ENCODE measurements at places on chromosomes 4 and X.

DNA sequence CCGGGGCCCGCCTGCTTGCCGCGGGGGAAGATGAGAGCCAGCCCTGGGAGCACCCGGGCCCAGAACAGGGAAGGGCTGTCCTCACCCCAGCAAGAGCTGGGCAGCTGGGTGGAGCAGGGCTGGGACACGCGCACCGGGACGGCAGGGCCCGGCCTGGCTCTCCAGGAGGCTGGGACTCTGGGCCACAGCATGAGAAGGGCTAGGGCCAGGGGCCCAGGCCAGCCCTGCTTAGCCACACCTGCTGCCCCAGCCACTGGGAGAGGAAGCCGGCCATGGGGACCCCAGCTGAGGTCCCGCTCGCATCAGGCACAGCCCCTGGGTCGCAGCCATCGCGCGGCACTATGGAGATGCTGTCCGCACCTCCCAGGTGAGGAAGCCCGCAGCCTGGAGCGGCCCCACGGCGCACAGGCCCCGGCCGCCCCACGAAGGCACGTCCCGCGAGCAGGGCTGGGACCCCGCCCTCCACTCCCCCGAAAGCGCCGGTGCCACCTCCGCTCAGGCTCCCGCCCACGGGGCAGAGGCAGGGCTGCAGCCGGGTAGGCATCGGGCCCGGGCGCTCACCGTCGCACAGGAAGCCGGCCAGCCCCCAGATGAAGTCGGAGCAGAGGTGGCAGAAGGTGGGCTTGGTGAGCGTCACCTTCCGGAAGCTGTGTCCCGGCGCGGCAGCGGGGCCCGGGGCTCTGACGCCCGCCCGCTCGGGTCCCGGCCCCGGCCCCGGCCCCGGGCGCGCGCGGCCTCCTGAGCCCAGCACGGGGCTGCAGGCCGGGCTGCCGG lies 531 bp downstream of the DGKQ start:
- no peak for DNase-seq

- DNase-seq = no peak
Measured at GRCh38 chr4:145773581-145774234, 93.8 kb downstream of the C4orf51 start.

DNA sequence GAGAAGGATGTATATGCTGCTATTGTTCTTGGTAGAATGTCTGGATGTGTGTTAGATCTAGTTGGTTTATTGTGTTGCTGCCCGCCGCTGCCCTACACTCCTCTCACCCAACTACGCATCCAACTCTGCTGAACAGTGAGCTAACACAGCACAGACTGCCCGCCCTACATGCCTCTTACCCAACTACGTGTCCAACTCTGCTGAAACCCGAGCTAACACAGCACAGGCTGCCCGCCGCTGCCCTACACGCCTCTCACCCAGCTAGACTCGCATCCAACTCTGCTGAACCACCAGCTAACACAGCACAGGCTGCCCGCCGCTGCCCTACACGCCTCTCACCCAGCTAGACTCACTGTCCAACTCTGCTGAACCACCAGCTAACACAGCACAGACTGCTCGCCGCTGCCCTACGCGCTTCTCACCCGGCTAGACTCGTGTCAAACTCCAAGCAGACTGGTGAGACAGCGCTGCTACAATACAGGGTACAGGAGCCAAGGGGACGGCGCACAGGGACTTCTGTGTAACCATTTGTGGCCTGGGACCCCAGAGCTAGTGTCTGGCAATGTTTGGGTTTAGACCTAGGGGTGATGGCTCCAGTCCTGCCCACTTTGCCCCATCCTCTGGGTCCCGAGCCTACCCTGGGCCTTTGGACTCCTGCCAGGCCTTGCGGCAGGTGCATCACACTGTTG lies 11.6 kb upstream of the CTBP1 start:
- no peak for DNase-seq

GRCh38 chr4:55925241-55925640 lies 23.5 kb upstream of the CEP135 start:
- no peak for DNase-seq

- DNase-seq = peak; percentile 12
Measured at GRCh38 chrX:140733766-140734342, 24.3 kb downstream of the LINC00632 start.

DNA sequence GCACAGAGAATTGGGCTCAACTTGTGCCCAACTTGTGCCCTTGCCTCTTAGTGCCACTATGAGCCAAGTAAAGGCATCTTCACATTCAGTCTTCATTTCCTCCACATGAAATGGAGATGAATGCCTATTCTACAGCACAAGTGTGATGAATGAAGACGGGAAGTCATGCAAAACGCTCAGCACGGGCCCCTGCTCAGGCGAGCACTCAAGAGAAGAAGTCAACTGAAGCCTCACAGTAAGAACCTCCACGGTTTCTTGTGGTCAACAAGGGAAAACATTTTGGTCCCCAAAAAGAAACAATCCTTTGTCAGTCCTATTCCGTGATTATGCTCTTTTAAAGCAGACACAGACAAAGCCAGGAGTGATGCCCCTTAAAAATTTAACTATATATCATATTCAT lies 87.0 kb downstream of the IRF2 start:
- DNase-seq = no peak

- DNase-seq = no peak
Measured at GRCh38 chr4:133584714-133585113, 435.6 kb downstream of the PCDH10 start.

- DNase-seq = no peak
Measured at GRCh38 chr4:29549342-29549741, 1170.8 kb upstream of the PCDH7 start.

DNA sequence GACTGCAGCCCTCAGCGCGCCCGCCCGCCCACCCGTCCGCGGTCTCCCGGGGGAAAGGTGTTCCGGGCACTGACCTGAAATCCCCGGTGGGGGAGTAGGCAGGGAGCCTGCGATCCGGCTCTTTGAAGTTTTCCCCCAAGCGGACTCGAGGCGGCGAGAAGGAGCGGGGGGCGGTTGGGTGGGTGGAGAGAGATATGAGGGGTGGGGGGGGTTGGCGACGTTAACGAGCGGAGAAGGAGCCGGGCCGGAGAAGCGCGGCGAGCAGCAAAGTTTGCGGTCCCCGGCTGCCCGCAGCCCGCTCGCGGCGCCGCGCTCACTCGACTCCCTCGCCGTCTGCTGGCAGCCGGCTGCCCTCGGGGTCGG lies 636 bp downstream of the BCOR start:
- DNase-seq = no peak

- no peak for DNase-seq
Measured at GRCh38 chr4:77188498-77189220, 31.7 kb downstream of the CCNG2 start.

DNA sequence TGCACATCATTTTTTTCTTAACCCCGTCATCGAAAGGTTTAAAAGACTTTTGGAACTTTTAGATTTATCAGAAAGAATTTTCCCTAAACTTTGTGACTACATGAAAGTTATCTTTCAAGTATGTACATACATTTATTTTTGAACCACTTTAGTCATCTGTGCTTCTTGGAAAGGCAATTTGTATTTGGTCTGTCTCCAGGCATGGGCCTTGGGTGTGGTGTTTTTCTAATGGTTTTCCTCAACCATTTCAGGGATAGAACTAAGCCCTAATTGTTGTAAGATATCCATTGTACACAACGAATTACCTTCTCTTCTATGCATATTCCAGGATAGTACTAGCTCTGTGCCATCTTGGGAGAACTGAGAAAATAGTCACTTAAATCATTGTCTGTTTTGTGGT lies 191.5 kb upstream of the RPL34 start:
- no peak for DNase-seq

DNA sequence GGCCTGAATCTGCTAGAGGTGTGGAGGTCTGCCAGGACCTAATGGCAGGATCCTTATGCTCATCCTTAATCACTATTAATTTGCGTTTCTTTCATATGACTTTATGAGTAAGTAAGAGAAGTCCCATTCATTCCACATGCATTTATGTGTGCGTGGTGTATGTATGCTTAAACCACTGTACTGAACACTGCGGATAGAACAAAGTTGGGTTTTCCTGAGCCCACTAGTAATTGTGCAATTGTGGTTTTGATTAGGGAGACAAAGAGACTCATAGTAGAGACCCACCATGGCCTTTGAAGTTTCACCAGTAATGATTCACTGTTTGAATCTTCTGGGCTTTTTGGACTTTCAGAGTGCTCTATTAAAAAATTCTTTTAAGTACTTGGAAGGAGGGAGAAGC lies 498.5 kb upstream of the DIPK2B start:
- no peak for DNase-seq

DNA sequence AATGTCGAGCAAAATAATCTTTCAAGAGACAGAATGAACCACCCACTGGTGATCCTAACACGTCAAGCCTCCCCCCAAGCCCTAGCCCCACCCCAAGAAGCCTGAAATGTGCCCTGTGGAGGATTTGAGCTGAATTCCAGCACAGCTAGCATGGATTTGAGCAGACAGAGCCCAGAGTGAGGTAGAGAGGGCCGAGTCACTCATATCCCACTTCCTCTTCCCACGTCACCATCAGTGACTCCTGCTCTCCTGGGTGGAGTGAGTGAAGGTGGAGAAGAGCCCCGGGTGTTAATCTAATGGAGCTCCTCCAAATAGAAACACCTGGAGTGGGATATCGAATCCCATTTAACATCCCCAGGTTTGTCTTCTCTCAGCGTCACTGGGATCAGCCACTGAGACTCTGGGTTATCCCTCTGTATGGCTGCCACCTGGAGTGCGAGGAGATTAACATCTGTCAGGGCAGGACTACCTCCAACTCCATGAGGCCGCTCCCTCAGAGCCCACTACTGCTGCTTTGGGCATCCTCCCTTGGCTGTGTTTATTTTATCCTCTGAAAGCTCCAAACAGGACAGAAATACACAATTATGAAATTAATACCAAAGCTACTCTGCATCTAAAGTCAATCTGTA lies 136.6 kb downstream of the NWD2 start:
- DNase-seq = peak; percentile 13

DNA sequence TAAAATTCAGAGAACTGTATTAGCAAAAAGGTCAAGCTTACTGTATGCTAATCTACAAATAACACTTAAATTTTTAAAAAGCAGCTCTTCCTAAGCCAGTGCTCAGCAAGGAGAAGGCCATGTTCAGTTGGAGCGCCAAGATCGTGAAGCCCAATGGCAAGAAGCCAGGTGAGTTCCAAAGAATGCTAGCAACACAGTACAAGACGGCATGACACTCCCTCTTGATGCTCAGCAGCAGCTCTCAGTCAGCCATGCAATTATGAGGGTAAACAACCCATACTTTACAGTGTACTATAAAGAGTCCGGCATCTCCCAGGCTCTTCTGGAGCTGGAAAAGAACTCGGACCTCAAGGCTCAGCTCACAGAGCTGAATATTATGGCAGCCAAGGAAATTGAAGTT lies 34.9 kb downstream of the STX18 start:
- DNase-seq = no peak

DNA sequence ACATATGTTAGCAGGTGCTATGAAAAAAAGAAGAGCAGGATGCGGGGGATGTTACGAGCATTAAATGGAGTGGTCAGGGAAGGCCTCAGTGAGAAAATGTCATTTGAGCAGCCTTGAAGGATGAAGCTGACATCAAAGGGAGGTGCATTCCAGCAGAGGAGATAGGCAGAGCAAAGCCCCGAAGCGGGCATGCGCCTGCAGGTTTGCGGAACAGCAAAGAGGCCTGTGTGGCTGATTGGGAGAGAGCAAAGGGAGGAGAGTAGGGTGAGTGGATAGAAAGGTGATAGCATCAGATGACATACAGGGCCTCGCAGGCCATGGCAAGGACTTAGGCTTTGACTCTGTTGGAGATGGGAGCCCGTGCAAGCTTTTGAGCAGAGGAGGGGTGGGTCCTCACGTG lies 95.4 kb upstream of the GPR50 start:
- DNase-seq = no peak

- DNase-seq = no peak
Measured at GRCh38 chrX:68669094-68669860, 21.8 kb downstream of the STARD8 start.

DNA sequence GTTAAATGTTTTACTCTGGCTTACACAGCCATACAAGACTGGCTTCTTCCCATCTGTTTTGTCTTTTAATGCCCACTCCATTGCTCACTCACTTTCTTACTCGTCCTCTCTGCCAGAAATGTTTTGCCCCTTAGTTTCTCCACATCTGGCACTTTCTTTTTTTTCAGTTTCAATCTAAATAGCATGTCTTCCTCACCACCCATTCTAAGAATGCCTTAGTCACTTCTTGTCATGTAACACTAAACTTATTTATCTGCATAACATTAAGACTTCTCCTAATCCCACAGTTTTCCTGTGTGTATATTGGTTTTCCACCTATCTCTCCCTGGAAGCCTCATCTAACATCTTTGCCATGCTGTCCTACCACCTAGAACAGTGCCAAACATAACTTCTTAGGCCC lies 119.3 kb downstream of the ADAMTS3 start:
- no peak for DNase-seq

GRCh38 chr4:64582492-64582891 lies 173.2 kb upstream of the TECRL start:
- no peak for DNase-seq

DNA sequence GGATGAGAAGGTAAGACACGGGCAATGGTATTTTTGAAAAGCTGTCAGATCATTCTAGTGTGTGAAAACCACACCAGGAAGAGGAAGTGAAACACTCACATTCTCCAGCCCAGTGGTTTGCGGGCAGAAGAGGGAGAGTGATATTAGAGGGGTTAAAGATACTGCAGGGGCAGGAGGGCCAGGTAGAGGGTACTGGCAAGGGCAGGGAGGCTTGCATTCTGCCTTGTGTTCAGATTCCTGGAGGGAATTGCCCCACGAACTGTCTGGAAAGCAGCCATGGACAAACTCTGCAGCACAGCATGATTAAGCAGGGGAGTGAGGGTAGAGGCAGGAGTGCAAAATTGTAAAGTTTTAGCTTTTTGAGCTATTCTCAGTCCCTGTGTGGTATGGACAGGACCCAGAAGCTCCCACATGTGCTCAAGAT lies 30.9 kb downstream of the NIPAL1 start:
- no peak for DNase-seq

GRCh38 chr4:143336781-143337599 lies at the start of gene GAB1:
Gene GAB1 (plus strand): TSS chr4:143336876. CDS start chr4:143337189, 313 bp downstream.
- DNase-seq = peak; percentile 86

GRCh38 chr4:20264688-20265087 lies 13.0 kb downstream of the SLIT2 start:
- DNase-seq = no peak

- DNase-seq = no peak
Measured at GRCh38 chrX:108397627-108398391, 40.4 kb downstream of the COL4A6 start.

DNA sequence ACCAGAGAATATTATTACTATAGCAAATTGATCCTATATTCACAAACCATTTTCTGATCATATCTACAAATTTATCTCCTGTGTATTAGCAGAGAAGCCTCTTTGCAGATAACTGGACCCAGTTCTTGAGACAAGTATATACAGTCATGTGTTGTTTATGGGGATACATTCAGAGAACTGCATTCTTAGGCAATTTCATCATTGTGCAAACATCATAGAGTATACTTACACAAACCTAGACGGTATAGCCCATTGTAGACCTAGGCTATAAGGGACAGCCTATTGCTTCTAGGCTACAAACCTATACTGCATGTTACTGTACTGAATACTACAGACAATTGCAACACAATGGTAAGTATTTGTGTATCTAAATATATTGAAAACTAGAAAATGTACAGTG lies 152.5 kb upstream of the SPANXN4 start:
- no peak for DNase-seq

DNA sequence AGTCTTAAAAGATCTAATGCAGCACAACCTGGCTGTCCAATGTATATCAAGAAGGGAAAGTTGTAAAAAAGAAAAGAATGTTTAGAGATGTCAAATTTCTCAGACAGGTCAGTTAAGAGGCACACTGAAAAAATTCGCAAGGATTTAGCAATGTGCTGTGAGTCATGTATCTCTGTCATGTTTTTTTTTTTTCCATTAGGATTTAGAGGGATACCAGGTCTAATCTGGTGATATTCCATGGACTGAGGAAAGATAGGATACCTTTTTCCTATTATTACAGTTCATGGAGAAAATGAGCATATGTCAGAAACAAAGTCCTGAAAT lies 815.4 kb upstream of the PCDH10 start:
- no peak for DNase-seq

Measured in WERI-Rb-1 (cell line).